ENCODE measurements at places on chromosomes 7 and 10.

DNA sequence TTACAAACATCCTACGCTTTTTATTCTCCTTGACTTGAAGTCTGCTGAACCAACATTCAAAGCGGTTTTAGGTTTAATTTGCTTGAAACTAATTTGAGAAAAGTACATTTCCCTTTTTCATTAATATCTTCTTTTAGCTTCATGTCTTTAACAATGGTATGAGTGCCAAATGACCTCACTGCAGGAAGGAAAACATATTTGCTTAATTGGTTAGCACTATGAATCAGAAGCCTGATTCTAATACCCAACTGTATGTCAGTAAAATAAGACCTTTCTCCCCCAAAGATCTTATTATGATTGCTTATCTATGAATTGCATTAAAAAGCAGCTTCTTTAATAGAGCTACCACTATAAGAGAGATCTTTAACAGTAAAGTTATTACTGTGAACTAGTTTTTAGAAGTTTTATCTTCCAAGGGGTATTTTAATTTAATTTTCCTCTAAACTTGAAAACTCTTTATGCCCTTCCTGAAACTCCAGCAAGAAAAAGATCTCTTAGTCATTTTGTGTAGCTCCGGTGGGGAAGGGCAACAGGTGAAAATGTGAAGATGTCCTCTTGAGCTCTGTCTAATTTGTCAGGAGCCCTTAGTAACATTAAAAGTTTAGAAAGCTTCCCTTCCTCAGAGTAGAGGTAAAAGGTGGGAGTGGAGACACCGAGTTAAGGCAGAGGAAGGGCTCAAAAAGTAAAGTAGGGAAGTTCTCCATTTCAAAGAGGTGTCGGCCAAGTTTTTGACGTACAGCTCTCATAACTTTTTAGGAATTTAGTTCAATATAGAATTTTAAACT, 6.1 kb downstream of the COL1A2 start:
- DNase-seq = no peak

GRCh38 chr7:141837683-141838082, 3.6 kb downstream of the PRSS37 start:
- no peak for DNase-seq

GRCh38 chr7:67754651-67755050, 758.0 kb downstream of the TYW1 start:
- no peak for DNase-seq

- DNase-seq = no peak
Observed at GRCh38 chr10:80172896-80173295, 32.4 kb downstream of the ANXA11 start.

DNA sequence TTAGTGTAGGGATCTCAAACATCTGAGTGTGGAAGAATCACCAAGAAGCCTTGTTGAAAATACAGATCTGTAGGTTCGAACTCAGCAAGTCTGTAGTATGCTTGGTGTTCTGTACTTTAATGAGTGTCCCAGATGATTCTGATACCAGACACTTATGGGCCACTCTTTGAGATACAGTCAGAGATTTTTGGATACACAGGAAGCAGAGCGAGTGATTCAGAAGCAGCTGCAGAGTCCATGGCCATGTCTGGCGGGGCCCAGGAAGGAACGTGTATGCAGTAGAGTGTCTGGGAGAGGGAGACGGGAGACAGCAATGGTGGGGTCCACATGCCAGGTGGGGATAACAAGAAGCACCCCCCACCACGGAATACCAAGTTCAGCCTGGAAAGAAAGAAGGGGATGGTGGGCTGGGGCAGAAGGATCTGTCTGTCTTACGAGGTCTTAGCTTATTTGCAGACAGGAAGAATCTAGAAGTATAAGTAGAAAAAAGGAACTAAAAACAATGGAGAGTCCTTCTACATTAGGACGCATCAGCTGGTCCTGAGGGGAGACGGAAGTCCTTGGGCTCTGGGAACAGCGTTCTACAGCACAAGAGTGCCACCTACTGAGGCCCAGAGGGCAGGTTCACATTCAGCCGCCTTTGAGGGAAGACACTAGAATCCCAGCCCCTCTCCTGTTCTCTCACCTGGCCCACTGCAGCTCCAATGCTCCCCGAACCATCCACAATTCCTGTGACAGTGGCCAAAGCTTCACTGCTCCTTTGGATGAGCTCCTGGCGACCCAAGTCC, 55.4 kb downstream of the SLC37A3 start:
- no peak for DNase-seq

GRCh38 chr10:26831936-26832335, 28.8 kb downstream of the ABI1 start:
- no peak for DNase-seq

Data from left renal pelvis (tissue), 4 donors.